Kidney glomerular epithelial cell (primary cell): ENCODE measurements at places on chromosomes 3 and 15.

- no peak for DNase-seq
Measured at GRCh38 chr3:12237912-12238650, 50.8 kb upstream of the PPARG start.

DNA sequence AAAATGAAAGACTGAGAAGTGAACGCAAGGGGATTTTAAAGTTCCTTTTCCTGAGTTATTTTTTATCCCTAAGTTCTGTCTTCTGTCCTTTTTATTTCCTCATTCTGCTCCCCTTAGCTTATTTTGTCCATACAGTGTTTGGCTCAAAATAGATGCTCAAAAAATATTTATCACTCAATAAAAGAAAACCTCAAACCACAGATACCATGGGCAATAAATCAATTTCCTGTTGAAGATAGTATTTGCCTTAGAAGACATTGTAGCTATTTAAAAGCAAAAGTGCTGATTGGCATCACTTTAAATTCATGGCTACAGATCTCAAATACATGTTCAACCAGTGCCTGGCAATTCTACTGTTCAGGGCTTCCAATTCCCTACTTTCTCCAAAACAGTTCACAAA lies 316.5 kb upstream of the ADAMTS9 start:
- DNase-seq = no peak

DNA sequence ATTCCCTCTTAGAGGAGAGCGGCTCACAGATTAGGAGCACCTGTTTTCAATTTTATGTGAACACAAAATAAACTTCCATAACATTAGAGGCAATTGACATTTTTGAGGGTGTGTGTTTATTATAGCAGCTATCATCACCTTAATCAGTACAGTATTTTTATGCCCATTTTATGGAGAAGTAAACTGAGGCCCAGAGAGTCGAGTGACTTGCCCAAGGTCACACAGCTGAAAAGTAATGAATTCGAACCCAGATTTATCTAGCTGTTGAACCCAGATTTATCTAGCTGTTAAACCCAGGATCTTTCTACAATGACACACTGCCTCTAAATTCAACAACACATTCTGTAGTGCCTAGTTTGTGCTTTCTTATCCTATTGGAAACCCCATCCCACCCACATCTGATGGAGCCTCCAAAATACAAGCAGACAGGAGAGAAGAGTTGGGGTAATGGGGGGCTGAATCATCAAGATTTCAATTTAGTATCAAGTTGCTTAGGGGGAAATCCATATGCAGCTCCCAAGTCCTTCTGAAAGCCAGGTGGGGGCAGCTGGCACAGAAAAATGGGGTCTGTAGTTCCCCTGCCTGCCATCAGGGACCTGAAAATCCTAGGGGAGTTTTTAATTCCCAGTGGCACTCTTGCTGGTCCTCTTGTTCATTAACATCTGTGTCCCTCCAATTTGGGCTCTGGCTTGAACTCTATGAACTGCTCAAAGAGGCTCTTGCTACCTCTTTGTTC lies 50.4 kb upstream of the TRA2B start:
- no peak for DNase-seq

DNA sequence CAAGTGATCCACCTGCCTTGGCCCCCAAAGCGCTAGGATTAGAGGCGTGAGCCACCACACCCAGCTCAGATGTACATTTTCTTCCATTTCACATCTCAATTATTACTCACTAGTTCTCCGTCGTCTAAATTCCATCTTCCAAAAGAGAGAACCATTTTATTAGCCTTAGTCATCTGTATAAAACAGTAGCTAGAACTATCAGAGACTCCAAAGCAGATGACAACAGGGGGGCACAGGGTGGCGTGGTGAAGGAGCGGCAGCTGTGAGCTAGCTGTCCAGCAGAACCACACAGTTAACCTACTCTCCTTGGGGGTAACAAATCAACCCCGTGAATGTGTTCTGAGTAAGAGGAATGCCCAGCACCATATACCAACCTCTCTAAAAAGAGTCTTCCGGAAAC lies 7.1 kb downstream of the SLC25A20 start:
- no peak for DNase-seq

- no peak for DNase-seq
Measured at GRCh38 chr3:46154311-46154710, 53.8 kb downstream of the CCR1 start.
